Stimulated activated CD4-positive, alpha-beta T cell treated with anti-CD3 and anti-CD28 coated beads, Interleukin-12 subunit alpha, Interleukin-12 subunit beta, amount 100 ng/mL, for 24 hours (primary cell): ENCODE measurements at places on chromosomes 6 and 20.

DNA sequence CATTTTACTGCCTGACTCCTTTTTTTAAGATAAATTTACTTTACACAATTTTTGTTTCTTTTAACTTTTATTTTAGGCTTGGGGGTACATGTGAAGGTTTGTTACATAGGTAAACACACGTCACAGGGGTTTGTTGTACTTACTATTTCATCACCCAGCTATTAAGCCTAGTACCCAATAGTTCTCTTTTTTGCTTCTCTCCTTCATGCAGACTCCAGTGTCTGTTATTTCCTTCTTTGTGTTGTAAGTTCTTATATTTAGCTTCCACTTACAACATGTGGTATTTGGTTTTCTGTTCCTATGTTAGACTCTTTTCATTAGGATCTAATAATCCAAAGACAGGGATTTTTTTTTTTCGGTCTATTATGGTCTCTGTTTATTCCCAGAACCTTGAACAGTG, 83.5 kb upstream of the CCN6 start:
- no peak for DNase-seq

GRCh38 chr6:81984599-81984998, 232.1 kb upstream of the TENT5A start:
- DNase-seq = no peak

DNA sequence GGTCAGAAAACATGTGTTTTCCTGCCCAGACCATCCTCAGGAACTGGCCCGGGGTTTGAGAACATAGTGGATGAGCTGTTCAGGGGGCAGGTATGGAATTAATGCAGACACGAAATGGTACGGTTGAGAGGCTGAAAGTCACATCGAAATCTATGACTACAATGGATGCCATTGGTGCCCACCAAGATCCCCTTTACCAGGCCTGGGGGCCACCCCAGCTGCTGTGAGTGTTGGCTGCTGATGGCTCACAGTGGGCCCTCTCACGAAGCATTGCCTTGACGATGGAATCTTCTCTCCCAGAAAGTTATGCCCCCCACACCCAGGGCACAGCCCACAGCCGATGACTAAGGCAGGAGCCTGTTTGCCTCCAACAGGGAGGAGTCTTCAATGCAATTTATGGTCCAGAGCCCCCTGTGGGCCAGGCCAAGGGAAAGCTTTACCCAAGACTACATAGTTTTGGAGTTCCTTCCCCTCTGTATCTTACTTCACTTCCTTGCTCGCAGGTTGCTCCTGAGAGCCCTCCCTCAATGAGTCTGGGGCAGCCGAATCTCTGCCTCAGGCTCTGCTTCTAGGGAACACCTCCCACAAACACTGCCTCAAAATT, 92.6 kb downstream of the BFSP1 start:
- DNase-seq = no peak

GRCh38 chr6:6657085-6657819, 68.7 kb downstream of the LY86 start:
- DNase-seq = no peak

- DNase-seq = peak; percentile 62
Measured at GRCh38 chr6:152983637-152984512, 1.0 kb upstream of the FBXO5 start.

GRCh38 chr6:157974967-157975366, 6.7 kb upstream of the SYNJ2 start:
- no peak for DNase-seq

DNA sequence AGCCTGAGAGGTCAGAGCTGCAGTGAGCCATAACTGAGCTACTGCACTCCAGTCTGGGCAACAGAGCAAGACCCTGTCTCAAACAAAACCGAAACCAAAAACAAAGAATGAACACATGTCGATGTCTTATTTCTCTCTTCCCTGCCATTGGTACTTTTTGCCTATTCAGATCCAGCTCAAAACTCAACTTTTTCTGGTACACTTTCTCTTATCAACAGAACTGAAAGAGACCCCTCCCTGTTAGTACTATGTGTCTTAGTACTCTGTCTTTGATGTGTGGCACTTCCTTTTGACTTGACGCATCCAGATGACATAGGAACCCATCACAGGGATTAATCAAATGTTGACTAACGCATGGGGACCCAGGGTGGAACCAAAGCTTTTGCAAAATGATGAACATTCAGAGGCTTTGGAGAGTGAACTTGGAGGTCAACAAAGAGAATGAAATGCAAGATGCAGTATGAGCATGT, 44.8 kb downstream of the AKAP12 start:
- DNase-seq = no peak

DNA sequence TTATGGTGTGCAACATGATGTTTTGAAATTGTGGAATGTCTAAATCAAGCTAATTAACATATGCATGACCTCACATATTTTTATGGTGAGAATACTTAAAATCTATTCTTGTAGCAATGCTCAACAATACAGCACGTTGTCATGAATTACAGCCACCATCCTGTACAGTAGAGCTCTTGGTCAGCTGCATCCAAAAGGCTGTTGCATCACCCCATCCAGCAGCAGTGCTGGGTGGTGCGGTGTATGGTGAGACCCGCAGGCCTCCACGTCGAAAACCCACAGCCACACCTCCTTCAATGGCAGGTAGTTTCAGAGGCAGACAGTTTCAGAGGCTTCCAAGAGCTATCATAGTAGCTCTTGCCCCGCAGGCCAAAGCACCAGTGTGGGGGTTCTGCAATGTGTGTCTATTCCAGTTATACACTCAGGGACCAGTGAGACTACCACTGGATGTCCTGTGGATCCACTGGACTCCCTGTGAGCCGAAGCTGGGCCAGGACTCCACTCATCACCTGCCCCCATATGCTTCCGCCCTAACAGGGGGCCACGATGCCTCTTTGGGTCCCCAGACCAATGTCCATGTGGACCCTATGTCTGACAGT, 23.4 kb downstream of the PACSIN1 start:
- DNase-seq = no peak

DNA sequence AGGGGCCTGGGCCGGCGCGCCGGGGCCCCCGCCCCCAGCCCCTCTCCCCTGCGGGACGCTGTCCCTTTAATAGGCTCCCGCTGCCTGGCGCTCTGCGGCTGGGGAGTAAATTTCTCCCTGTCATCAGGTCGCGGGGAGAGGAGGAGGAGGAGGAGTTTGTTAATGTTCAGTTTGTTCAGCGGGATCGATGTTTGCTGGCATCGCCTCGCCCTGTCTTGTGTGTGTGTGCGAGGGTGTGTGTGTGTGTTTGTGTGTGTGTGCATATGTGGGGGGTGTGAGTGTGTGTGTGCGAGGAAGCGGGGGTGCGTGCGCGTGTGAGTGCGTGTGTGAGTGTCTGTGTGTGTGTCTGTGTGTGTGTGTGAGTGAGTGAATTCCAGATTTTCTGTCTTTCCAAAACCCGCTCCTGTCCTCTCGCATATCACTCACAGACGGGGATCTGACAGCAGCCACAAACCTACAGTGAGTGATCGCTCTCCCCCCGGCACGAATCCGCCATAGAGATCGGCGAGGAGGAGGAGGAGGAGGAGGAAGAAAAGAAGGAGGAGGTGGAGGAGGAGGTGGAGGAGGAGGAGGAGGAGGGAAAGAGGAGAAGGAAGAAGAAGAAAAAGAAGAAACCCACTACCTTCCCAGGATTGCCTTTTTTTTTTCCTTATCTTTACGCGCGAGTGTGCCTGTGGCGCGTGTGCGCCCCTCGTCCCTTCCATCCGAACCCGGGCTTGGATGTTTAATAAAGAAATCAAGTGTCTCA, at the start of gene TSHZ2:
Gene TSHZ2 (plus strand): TSS at position 169 of the 748 bp plus-strand sequence. CDS start 936 bp downstream, outside the sequence.
- peak; percentile 45 for DNase-seq

- no peak for DNase-seq
Measured at GRCh38 chr6:121823437-121823851, 388.0 kb downstream of the GJA1 start.

DNA sequence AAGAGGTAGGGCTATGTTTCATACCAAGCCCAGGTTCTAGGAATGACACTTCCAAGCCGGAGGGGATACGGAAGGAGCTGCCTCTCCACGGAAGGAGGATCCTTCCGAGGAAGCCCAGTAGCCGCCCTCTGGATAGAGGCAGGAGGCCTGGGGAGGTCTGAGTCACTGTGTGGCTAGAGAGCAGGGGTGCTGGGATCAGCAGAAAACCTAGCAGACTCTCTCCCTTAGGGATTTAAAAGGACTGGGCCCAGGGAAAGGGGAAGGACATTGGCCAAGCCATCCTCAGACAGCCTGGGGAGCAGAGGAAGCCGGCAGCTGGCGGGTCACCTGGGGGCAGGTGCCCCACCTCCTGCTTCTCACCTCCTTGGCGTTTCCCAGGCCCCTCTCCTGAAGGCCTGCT, 36.6 kb upstream of the NFATC2 start:
- no peak for DNase-seq

GRCh38 chr6:38088829-38089228, 269.3 kb downstream of the ZFAND3 start:
- no peak for DNase-seq

GRCh38 chr6:141105481-141105880, 1027.2 kb upstream of the GJE1 start:
- DNase-seq = no peak

DNA sequence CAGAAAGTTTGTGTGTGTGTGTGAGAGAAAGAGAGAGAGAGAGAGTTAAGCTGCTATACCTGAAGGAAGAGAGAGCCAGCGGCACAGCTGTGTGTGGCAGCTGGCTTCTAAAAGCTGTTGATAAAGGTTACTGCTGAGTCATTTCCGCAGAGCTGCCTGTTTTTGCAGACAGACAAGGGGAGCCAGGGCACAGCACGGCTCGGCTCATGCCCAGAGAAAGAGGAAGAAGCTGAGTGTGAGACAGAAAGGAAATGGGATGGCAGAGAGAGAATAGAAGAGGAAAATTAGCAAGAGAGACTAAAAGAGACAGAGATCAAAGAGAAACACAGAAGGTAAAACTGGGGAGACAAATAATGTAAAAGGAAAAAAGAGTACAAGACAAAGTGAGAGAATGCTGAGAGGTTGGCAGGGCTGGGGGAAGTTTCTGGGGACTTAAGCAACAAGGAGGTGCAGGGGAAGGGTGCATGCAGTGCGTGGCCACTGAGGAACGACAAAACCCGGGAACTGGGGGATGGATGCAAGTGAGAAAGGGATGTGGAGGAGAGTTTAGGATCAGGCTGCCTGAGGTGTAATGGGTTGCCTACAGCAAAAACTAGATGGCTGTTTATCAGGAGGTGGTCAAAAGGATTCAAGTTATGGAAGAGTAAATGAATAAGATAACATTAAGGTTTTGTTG, 22.7 kb downstream of the HLA-A start:
- peak; percentile 43 for DNase-seq

GRCh38 chr6:79666634-79667033, 35.5 kb downstream of the SH3BGRL2 start:
- DNase-seq = no peak

DNA sequence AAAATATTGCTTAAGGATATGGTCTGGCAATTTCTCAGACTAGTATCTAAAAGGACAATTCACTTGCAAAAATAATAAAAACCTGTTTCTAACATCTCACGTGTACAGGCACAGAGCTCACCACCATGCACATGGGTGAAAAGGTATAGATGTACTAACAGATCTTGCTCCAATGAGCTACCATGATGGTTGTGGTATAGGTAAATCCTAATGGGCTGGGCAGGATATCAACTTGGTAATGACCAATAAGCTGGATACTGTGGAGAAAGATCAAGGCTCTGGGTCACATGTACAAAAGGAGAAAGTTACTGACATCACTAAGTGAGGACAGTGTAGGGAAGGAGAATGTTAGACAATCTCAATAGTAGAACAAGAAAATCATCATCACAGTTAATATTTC, 111.0 kb upstream of the NUP153 start:
- no peak for DNase-seq

DNA sequence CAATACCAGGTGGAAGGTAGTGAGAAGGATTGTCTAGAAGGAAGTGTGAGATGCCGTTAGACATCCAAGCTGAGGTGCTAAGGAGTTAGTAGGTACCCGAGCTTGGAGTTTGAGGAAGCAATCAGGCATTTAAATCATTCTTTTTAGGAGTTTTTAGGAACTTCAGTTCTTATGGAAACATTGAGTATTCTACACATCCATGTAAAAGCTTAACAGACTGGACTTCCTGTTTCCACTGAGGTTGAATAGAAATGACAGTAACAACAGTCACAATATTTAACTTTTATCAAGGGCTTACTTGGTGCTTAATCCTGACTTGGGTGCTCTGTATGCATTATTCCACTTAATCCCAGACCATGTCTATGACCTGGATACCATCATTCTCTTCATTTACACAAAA, 136.4 kb downstream of the UST start:
- DNase-seq = no peak

DNA sequence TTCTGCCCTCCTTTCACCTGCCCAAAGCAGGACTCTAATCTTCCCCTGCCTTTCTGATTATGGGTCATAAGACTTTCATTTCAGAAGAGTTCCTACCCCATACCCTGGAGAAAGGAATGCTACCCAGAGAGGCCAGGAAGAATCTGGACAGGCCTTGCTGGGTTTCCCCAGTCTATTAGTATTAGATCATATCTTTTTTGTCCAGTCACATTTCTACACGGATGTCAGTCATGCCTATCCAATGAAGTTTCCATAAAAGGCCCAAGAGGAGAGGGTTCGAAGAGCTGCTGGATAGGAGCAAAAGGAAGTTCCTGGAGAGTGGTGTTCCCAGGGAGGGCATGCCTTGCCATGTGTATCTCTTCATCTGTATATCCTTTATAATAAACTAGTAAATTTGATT, 3.2 kb downstream of the POLH start:
- no peak for DNase-seq

- no peak for DNase-seq
Measured at GRCh38 chr6:15586503-15586902, 76.3 kb downstream of the DTNBP1 start.
